ENCODE measurements at places on chromosomes 12 and 14.
A peak's percentile ranks its signal among the peaks of the same experiment; 100 is the strongest.

GRCh38 chr14:55980970-55981369 lies 137.2 kb upstream of the PELI2 start:
- no peak for DNase-seq

DNA sequence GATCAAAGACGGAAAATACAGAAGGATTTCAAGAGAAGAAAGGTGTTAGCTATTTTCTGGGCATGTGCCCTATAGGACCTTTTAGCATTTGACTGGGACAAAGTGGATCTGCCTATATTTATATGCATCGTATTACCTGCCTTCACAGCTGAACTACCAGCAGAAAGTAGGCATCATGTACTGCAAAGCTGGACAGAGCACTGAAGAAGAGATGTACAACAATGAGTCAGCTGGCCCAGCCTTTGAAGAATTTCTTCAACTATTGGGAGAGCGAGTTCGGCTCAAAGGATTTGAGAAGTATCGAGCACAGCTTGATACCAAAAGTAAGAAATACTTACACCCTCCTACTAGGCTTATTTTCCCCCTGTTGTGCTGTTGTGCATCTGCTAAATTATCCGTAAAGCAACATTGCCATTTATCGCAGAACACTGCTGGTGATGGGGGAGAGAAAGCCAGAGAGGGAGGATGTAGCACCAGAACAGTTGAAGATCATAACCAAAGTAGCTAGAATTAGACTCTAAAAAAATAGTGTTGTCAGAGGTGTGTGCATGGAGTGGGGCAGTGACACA lies 282.0 kb upstream of the RGS6 start:
- no peak for DNase-seq

- no peak for DNase-seq
Measured at GRCh38 chr14:100834082-100834793, 8.3 kb downstream of the MEG3 start.

DNA sequence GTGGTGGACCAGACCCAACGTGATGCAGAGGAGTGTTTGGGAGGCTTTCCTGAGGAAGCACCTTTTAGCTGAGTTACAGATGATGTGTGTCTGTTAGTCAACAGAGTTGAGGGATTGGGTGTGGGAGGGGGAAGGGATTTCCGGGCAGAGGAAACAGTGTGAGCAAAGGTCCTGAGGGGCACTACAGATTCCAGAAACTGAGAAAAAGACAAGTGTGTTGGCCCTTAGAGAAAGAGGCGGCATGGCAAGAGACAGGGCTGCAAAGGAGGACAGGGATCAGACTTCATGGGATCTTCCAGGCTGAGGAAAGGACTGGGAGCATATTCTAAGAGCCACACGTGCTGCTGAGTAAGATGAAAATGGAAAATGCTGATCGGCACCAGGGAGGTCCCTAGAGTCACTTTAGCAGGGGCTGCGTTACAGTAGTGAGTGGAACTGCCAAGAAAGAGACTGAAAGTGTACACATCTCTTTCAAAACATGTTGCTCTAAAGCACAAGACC lies 9.4 kb upstream of the RPS6KL1 start:
- DNase-seq, result no peak

DNA sequence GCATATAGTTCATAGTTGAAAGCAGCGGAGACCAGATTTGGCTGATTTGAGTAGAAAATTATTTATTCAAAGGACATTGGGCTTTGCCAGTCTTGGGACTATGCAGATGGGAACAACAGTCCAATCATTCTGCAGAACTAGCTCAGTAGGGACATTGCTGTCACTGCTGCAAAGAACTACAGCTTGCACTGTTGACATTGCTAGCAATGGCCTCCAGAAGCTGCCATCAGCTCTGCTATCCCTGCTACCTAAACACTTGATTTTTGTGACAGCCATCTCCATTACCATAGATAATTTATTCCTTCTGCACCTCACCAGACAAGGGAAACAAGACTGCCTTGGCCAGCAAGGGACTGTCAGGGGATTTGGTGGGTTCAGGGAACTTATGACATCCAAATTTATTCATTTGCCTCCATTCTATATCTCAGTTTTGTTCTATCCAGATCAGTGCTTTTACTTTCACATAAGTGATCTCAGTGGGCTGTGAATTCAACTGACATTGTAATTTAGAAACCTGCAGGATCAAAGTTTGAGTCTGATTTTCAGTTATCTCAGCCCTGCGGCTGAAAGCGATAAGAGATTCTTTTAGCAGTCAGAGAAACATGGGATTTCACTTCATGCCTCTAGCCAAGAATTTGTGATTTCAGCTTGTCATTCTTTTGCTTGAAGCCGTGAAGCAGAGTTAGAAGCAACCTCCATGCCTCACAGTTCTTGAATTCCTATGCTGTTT lies 136.7 kb upstream of the FBXO33 start:
- DNase-seq, result no peak

- DNase-seq, result no peak
Measured at GRCh38 chr12:69714542-69714941, 15.4 kb upstream of the BEST3 start.

DNA sequence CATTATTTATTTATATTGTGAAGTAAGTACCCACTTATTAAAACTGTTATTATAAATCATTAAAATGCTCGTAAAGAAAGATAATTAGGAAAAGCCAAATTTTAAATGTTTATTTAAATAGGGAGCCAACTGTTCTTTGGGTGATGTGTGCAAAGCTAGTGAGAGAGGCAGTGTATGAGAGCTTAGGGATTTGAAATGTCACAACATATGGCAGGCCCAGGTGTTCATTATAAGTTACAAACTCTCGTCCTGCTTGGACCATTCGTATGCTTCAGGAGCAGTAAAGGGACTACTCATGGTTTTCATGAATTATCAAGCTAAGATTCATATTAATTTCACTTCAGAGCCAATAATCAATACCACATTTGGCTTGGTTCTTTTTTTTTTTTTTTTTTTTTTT lies 154.5 kb downstream of the TGFB3 start:
- no peak for DNase-seq

- DNase-seq, result no peak
Measured at GRCh38 chr12:20289520-20289919, 78.8 kb upstream of the PDE3A start.

- DNase-seq, result no peak
Measured at GRCh38 chr14:81584495-81584894, 50.8 kb upstream of the SEL1L start.

DNA sequence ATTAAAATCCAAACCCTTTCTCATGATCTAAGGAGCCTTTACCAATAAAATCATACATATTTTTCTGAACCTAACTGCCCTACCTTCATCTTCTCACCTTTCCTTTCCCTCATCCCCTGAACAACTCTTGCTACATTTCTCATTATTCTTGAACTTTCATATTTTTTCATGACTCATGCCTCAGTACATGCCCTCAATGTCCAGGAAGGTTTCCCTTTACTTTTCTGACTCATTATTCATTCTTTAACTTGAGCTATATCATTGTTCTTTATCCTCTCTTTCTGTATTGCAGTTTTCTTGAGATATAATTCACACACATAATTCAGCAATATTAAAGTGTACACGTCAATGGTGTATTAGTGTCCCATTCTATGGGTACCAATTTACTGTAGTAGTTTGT lies 231.0 kb downstream of the ALG10B start:
- DNase-seq, result no peak

GRCh38 chr14:90419200-90419599 lies 22.4 kb downstream of the CALM1 start:
- DNase-seq, result peak; percentile 89

- DNase-seq, result no peak
Measured at GRCh38 chr14:102540315-102541028, 30.9 kb upstream of the ANKRD9 start.

DNA sequence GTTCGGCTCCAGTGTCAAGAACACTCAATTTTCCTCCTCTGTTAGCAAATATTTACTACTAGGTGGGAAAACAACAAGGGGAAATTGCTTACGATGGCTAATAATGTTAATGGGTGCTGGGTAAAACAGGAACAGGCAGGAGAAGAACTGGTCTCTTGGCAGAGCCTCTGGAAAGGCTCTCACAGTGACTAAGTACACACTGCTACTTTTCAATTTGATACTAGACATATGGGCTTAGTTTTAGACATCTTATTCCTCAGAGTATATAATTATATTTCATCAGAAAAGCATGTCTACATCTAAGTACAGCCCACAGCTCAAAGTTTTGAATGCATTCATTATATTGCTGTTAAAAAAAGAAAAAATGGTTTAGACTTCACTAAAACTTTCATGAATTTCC lies 65.4 kb upstream of the SAV1 start:
- DNase-seq, result no peak

GRCh38 chr14:58826845-58827686 lies 189.3 kb downstream of the DACT1 start:
- no peak for DNase-seq

- DNase-seq, result no peak
Measured at GRCh38 chr14:102314242-102315011, 5.1 kb upstream of the ZNF839 start.

GRCh38 chr12:7101047-7101693 lies 7.8 kb downstream of the C1RL start:
- no peak for DNase-seq

DNA sequence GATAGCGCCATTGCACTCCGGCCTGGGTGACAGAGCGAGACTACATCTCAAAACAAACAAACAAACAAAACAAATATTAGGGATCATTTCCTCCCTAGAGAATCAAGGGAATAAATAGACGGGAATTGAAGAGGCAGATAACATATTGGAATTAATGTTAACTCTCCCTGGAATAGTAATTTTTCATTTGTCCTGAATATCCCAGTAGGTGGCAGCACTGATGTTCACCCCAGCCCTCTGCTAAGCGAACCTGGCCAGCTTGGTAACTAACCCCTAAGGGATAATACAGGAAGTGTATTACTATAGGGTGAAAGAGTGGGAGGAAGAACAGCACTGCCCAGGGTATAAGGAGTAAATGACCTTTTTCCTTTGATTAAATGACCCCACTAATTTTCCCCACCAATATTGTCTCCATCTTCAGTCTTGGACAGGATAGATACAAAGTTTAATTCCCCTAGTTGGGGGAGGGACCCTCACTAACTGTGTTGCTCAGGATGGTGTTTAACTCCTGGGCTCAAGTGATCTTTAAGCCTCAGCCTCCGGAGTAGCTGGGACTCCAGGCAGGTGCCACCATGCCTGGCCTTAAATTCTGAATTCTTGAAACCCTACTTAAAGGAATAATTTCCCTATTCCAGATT lies 40.5 kb downstream of the SLC2A14 start:
- no peak for DNase-seq

- DNase-seq, result no peak
Measured at GRCh38 chr14:86243158-86243557, 713.2 kb downstream of the FLRT2 start.

GRCh38 chr12:65640489-65640901 lies 183.8 kb upstream of the HMGA2 start:
- no peak for DNase-seq

DNA sequence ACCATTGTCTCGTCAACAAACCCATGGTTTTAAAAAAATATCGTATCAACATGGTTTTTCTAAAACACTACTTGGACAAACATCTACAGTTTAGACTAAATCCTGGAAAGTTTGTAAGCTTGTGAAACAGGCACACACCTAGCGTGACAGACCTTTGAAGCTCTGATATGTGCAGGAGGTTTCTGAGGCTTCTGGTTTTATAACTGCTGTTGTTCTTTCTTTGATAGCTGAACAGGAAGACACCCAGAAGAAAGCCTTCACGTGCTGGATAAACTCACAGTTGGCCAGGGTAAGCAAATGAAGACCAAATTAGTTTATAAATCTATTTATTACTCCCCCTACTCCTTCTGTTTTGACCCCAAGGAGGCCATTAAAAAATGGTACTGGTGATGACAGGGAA lies 87.6 kb downstream of the SYNE2 start:
- DNase-seq, result no peak

GRCh38 chr14:95227279-95227860 lies 70.0 kb upstream of the DICER1 start:
- no peak for DNase-seq

DNA sequence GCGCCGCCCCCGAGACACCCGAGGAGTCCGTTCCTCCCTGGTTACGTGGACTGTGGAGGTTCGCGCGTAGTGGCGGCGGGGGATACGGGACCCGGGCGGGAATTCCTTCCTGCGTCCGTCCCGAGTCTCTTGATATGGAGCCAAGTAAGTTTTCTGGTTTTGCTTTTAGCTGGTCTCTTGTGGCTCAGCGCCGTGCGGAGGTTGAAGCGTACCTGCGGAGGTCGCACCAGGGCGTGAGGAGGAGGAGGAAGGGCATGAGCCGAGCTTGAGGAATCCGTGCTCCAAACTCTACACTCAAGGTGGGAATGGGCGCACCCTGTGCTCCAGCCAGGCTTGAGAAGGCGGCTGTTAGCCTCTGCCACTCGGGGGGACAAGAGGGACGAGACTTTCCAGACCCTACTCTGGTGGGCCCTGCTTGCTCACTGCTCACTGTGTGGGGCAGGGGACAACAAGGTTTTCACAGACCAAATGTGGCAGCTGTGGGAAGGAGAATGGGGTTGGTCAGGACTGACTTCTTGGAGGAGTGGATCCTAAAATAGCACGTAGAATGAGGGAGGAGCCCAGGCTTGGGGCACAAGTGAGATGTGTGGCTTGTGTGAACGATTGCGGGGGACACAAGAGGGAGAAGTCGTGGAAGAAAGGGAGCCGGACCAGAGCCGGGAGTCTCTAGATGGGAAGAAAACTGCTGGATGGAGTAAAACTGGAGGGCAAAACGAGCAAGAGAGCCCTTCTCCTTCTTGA lies 577 bp downstream of the ATG101 start:
- DNase-seq, result no peak

- DNase-seq, result no peak
Measured at GRCh38 chr12:76144245-76144549, 59.7 kb upstream of the NAP1L1 start.

GRCh38 chr12:5043589-5044419 lies at the start of gene KCNA5:
Gene KCNA5, plus strand, starts transcription at chr12:5043879. Its CDS starts 269 bp downstream, at chr12:5044148.
- no peak for DNase-seq

DNA sequence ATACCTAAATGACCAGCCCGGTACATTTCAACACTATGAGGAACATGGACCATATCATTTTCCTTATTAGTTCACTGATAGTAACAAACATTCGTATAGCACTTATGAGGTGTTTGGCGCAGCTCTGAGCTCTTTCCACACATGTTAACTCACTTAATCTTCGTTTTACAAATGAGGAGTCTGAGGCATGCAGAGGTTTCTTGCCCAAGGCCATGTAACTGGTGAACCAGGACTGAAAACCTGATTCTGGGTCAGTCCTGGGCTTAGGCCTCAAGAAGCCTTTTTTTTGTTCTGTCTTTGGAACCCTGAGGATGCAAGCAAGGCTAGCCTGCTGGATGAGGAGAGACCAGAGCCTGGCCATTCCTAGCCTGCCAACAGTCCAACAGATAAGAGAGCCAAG lies 55.0 kb downstream of the C14orf132 start:
- DNase-seq, result no peak

DNA sequence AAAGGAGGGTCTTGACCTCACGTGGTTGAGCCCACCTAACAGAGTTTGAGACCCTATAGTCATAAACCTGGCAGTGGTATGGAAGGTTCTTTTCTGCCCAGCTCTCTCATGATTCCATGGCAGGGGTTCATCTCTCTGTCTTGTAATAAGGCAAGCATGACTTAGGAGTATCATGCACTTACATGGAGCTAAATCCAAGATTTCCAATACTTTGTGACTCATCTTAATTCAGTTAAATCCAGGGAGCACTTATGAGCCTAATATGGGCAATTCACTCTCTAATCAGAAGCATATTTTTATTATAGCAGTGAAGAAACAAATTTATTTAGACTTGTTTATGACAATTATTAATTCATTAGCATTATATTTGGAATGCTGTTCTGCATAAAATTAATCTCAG lies 131.8 kb upstream of the CPSF6 start:
- no peak for DNase-seq

- DNase-seq, result peak; percentile 84
Measured at GRCh38 chr12:131443019-131444000, 267.6 kb upstream of the SFSWAP start.

Data from vagina (tissue), 2 donors.